Activated CD8-positive, alpha-beta memory T cell treated with anti-CD3 and anti-CD28 coated beads, Interleukin-2, amount 10 ng/mL, durations not matched to agents 7 days and 5 days (primary cell): ENCODE measurements at places on chromosomes 7 and 10. TPM values are rescaled to one million over a fixed set of nuclear protein-coding genes. Genes with fewer than 3 reads are reported as not detected.

DNA sequence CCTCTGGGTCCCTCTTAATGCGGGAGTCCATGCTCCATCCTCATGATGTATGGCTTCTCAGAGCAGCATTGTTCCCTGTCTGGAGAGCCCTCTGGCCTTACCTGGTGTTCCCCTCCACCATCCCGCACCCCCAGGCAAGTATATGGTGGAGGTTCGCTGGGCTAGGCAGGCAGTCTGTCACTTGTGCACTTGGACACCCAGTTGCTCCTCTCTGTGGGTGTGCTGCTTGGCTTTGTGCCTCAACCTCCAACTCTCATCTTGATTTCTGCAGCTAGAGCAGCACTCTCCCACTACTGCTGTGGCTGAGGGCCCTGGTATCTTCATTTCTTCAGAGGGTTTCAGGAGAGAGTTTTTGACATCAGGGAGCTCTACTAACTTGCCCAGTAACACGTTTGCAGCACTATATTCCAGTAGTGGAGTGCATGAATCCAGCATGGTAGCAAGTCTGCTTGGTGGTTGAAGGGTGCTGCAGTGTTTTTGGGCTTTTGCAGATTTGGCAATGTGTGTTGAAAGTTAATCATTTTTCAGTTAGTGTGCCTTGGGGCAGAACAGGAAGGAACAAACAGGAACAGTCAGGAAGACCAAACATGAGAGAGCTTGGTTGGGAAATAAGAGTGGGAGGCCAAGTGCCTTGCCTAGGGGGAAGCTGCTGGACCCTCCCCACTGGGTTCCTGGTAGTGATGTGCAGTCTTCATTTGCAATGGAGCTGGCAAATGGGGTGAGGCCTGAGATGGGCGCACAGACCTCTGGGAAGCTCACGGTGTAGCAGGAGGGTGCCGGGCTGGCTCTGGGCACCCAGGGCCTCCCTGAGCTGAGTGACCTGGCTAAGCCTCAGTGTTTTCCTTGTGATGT lies 37.4 kb downstream of the TSPAN14 start:
- DNase-seq: no peak

CYP26C1 gene
- 0.18 TPM for total RNA-seq

DNA sequence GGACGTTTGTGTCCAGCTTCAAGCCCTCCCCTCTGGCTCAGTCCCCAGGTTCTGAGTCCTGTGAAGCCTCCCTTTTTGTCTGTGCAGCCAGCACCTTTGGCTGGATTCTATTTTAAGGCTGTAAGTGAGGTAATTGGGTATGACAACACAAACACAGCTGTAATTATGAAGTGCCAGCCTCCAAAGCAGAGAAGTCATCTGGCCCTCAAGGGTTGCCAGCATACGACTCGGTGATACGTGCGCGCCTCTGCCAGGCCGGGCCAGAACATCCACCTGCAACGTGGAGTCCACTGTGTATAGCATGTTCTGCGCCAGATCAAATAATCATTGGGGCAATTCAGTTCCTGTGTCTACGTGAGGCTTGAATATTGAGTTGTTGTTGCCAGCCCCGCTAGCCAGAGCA lies 6.7 kb upstream of the FAM180A start:
- DNase-seq: no peak

VIPR2 gene
- not detected for total RNA-seq

DNA sequence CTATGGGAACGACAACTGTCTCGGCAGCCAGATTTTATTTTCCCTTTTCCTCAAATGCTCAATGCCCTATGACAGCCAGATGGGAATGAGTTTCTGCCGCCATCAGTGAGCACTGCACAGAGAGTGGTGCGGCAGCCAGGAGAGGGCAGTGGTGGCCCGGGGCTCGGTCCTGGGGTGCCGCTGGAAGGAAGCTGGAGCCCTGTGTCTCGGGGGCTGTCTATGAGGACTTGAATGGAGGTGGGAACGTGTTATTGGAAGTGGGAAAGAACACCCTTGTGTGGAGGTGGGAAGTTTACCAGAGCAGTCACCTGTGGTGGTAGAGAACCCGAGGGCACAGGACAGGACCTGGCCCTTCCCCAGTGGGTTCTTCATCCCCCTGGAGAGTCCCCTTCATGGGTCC lies 35.8 kb downstream of the JAKMIP3 start:
- no peak for DNase-seq

DNA sequence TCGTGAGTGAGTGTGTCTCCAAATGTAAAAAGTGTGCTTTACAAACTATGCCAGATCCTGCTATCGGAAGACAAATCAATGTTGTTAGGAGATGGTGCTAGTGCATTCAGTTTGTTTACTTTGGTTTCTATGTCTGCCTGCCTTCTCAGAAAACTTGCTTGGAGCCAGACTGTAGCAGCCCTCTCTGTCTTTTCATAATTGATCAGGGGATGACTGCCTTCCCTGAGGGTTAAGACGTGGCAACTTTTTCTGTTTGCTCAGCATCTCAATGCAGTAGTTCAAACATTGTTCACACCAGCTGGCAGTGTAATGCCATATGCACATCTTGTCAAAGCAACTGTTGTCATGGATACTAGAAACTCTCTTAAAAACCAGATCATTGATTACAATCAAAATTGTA lies 118.5 kb downstream of the FOXP2 start:
- no peak for DNase-seq

ZPBP gene
- total RNA-seq: not detected

GRCh38 chr7:158858592-158859503 lies 2.5 kb downstream of the DYNC2I1 start:
- DNase-seq: no peak

LRRC18 gene
- not detected for total RNA-seq

GRCh38 chr7:50982626-50983025 lies 199.9 kb upstream of the GRB10 start:
- no peak for DNase-seq

GRCh38 chr10:15428681-15429080 lies 57.6 kb upstream of the FAM171A1 start:
- DNase-seq: no peak

GPR26 gene
- not detected for total RNA-seq

KCNMA1 gene
- total RNA-seq: 1.5 TPM

GRCh38 chr7:93212881-93213280 lies 13.4 kb downstream of the HEPACAM2 start:
- DNase-seq: no peak

- DNase-seq: no peak
These were observed 143.9 kb downstream of the SH3PXD2A start for GRCh38 chr10:103711351-103711994.

GRCh38 chr10:76034353-76035205 lies 603.2 kb downstream of the LRMDA start:
- no peak for DNase-seq

GRCh38 chr10:22479419-22479818 lies 134.1 kb downstream of the SPAG6 start:
- DNase-seq: no peak

GRCh38 chr7:100968650-100969049 lies 715 bp upstream of the MUC12 start:
- DNase-seq: no peak

GRCh38 chr7:82015751-82016150 lies 245.9 kb upstream of the HGF start:
- DNase-seq: no peak

LRMDA gene
- not detected for total RNA-seq

DNA sequence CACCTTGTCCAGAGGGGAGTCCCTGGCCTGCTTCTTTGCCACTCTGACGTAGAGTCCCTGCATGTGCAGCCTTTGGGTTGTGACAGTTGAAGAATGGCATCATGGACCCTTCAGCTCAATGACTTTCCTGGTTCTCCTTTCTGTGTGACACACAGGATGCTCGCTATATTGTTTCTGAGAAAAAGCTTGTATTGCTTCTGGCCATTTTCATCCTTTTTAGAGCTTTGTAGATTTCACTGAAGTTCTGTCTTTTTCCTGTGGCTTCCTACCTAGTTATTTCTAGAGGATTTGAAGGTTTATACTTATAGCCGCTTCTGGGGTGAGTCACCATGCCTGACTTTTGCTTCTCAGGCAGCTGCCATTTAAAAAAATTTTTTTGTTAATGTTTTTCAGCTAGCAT lies 27.0 kb downstream of the SND1 start:
- no peak for DNase-seq

DNA sequence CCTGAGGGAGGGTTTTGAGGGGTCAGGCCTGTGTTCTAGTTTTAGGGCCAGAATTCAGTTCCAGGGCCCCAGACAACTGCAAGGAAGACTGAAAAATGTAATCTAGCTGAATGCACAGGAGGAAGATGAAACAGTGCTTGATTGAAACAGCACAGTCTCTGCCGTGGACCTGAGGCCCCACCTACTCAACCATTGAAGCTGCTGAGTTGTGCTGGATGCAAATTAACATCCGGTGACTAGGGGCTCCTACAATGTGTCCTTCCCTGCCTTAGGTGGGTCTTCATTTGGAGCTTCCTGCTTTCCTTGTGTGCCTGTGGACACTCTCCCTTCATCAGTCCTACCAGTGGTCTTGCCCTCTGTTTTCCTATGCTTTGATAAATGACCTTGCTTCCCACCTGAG lies 5.7 kb downstream of the GLRX3 start:
- DNase-seq: peak; percentile 45

IRF5 gene
- total RNA-seq: 16.5 TPM

GRCh38 chr7:21011153-21011552 lies 224.5 kb upstream of the SP8 start:
- DNase-seq: no peak

- no peak for DNase-seq
These were observed 11.7 kb downstream of the TRPV6 start for GRCh38 chr7:142873871-142874270.

NUDT13 gene
- total RNA-seq: 1.2 TPM

CTNNA3 gene
- total RNA-seq: not detected

FFAR4 gene
- total RNA-seq: not detected

- DNase-seq: no peak
These were observed 196.3 kb downstream of the DNAJC1 start for GRCh38 chr10:21807180-21807579.

SPDYE17 gene
- total RNA-seq: not detected
